NCI-H1092 treated with DMSO at 0.1 percent for 48 hours (cell line): ENCODE measurements at places on chromosomes 13 and 19.

GRCh38 chr19:12180377-12180776 lies 17.5 kb downstream of the ZNF136 start:
- DNase-seq: no peak

DNA sequence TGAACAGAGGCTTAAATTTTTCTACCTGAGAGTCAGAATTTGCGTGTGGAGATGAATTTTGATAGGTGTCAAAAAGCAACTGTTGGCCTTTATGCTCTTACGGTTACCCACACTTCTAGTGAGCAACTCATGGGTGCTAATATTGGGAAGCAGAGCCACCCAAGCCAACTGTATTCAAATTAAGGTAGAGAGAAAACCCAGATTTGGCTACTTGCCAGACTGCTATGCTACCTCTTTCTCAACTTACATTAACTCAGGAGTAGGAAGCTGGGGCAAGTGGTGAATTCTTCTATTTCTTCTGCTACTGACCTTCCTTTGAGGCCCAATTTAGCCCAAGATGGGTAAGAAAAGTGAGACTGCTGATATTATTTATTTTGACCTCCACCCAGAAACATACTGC lies 83.9 kb downstream of the OLFM4 start:
- peak; percentile 69 for DNase-seq

DNA sequence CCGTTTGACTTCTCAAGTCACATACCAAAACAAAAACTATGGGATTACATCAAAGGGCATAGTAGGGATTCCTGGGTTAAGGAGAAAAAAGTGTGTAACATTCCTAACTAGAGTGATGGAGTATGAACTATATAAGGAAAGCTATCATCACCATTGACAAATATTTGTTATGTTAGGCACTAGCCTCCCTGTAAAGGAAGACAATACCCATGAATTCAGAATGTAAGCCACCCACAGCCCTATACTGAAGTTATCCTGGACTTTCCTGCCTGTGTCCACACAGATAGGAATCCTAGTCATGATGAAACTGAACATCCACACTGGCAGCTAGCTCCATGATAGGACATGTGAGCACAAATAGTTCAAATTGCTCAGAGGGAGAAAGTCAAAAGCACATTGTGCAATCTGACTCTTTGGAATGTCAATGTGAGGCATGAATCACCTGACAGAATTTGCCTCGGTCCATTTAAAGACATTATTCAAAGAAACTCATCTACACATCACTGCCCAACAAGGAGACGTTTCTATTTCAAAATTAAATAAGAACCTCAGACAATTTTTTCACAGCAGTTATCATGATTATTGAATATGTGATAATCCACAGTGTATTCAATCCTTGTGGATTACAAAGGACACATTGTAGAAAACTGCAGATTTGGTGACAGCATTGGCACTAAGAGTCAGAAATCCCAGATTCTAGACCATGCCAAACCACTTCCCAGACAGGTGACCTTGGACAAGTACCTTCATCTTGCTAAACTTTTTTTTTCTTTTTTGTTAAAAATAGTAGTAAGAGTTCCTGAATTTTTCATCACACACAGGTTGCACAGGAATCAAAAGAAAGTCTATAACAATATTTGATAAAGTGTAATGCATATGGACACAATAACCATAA lies 529.3 kb downstream of the IRS2 start:
- DNase-seq: no peak

DNA sequence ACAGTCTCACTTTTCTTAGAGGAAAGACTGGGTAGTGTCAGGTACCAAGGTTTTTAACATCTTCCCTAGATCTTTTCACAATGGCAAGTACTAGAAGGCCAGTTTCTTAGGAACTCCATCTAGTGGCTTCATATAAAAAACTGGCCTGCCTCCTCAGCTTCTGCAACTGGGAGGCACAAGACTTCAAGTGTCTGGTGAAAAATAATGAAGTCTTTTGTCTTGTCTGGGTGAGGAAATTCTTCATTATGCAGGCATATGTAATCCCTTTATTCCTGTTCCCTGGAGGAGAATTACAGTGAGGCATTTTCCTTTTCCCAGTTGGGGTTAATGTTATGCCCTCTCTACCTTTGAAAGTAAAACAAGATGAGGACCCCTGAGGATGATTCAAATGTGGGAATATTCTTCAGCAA lies 300.5 kb downstream of the NALCN start:
- DNase-seq: no peak

GRCh38 chr19:11382898-11383705 lies 1.0 kb downstream of the EPOR start:
- DNase-seq: no peak

GRCh38 chr13:93769101-93769500 lies 542.5 kb downstream of the GPC6 start:
- DNase-seq: no peak

DNA sequence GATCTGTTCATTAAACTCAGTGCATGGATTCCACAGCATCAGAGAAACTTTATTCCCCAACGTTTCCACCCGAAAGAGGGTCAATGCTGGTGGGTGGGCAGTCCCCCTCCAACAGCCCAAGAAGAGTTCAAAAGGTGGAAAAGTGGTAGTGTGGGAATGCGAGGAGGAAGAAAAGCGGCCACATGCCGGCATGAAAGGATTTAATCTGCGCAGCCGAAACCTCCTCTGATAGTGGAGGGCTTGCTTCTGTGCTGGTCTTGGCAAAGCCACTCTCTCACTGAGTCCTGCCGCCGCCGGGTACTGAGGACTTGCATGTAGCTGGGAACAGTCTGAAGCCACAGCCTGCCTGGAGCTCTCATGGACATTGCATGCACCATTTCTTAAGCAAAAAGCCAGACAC lies 136.2 kb upstream of the ZNF536 start:
- no peak for DNase-seq

DNA sequence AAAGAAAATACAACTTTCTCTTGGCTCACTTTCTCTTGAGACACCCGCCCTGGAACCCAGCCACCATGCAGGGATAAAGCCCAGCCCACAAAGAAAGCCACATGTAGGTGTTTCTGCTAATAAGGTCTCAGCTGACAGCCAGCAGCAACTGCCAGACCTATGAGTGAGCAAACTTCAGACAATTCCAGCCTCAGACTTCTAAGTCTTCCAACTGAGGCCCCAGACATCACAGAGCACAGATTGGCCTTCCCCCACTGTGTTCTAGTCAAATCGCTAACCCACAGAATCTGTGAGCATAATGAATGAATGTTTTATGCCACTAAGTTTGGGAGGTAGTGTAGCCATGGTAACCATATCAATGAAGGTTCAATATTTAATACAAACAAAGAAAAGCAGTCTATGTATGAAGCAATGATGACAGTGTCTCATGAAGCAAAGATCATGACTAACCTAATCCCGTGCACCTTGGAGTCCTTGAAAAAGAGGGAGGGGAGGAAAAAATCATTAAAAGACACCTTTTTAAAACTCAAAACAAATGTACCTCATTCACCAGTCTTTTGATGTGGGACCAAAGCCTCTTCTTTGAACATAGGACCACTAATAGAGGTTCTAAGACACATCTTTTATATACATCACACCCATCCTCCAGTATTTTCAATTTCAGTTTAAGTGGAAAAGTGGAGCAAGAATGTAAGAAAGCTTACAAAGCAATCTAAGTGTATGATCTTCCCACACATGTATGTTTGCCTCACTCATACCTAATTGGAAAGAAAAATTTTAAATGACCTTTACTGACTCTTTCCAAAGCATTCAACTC lies 6.2 kb downstream of the MRPS31 start:
- DNase-seq: no peak
